ENCODE measurements at places on chromosomes 1 and 21.

GRCh38 chr1:12656575-12656974 lies 12.7 kb downstream of the AADACL4 start:
- no peak for DNase-seq

GRCh38 chr21:42565886-42566523 lies 52.4 kb downstream of the SLC37A1 start:
- no peak for DNase-seq

- no peak for DNase-seq
Measured at GRCh38 chr1:198560161-198560560, 19.7 kb upstream of the ATP6V1G3 start.

DNA sequence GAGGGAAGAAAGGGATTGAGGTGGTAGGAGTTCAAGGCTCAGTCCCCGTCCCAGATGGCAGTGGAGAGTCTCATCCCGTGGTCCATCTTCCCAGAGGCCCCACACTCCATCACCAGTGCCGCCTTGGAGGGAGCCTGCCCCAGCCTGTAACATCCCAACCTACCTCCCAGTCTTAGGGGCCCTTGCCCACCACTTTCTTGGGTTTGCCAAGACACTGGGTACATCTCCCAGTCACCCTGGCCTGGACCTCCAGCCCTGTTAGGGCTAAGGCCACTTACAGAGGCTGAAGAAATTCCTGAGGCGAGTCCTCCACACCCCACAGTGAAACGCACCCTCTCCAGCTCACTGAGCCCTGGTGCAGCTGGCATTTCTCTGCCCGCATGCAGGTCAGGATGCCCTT lies 3.3 kb downstream of the TMEM200B start:
- DNase-seq = no peak

- DNase-seq = peak; percentile 49
Measured at GRCh38 chr1:20322825-20323612, 32.3 kb downstream of the VWA5B1 start.

DNA sequence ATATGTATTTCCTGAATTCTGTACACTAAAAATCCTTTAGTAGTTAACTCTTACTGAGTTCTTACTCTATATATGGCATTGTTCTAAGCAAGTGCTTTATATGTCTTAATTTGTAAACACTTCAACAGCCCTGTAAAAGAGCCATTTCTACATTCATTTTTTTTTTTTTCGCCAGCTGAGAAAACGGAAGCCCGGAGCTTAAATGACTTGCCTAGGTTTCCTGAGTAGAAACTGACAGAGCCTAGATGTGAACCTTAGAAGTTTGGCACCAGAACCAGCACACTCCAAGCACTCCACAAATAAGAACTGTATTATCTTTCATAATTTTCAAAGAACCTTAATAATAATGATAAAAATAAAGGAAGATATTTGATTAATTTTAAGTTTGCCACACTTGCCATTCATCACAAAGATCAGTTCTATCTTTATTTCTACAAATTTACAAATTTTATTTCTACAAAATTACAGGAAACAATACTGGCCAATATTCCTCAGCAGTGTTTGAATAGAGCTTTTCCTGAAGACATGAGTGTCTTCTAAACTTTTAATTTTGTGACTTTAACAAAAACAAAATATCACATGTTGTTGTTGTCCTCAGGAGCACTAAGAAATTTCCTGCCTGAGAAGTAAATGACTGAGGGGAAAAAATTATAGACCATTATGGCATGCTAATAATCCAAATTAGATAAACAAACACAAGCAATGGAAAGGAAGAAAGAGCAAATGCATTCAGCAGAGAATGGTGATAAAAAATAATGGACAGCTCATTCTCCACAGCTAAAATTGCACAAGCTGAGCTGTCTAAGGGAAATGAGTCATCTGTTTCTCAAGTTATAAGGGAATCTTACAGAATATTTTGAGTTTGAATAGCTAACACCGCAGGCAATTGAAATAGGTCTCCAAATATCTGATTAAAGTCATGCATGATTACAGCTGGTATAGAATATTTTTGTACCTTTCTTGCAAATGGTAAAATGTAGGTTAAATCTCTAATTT lies 71.2 kb downstream of the DPYD start:
- no peak for DNase-seq

DNA sequence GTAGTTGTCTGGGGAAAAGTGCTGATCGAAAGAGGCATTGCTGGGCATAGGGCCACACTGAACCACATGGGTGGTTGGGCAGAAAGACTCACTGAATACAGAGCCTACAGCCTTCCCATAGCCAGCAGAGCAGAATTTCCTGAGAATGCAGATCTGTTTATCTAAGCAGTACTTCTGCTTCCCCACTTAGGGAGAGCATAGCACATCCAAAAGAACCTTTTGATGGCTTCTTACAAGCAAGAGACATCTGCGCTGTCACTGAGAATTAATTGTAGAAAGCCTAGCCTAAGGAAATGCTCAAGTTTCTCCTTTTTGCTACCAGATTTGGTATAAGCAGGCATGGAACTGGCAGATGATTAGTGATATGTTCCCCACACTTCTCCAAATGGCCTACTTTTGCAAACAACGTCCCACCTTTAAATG lies 13.0 kb upstream of the KLHDC8A start:
- DNase-seq = no peak

DNA sequence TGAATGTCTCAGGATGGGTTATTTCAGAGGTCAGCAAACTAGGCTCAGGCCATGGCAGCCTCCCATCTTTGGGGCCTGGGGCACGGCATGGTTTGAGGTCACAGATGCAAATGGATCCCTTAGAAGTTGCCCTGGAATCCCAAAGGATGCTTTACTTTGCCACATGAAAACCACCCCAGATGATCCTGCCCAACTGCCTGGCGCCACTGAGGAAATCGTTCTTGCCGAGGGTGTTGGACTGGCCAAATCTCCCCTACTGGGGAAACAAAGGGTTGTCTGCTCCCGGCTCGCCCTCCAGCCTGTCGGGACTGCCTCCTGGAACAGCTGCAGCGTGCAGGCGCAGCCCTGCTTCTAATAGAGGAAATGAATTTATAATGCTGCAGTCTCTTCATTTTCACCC lies 173.0 kb upstream of the LMO4 start:
- DNase-seq = no peak

GRCh38 chr1:18764362-18764761 lies 95.1 kb downstream of the TAS1R2 start:
- no peak for DNase-seq

DNA sequence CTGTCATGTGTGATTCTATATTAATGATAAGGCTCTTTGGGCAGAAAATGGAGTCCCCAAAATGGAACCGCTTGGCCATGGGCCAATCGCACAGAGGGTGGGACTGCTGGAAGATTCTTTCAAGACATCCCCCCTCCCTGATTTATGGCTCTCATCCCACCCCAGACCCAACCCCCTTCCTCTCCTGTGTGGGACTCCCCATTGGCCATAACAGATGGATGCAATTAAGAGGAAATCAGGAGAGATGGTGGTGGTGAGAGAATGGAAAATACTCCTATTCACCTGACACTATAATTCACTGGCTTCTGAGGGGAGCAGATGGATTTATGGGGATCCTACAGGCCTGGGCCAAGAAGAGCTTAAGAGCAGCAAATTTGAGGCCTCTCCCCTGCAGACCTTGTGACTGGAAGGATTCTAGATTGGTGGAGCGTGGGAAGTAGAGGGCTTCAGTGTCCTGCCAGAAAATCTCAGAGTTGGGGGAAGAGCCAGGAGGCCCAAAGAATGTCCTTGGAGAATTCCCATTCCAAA lies 1.7 kb downstream of the IGFN1 start:
- no peak for DNase-seq

DNA sequence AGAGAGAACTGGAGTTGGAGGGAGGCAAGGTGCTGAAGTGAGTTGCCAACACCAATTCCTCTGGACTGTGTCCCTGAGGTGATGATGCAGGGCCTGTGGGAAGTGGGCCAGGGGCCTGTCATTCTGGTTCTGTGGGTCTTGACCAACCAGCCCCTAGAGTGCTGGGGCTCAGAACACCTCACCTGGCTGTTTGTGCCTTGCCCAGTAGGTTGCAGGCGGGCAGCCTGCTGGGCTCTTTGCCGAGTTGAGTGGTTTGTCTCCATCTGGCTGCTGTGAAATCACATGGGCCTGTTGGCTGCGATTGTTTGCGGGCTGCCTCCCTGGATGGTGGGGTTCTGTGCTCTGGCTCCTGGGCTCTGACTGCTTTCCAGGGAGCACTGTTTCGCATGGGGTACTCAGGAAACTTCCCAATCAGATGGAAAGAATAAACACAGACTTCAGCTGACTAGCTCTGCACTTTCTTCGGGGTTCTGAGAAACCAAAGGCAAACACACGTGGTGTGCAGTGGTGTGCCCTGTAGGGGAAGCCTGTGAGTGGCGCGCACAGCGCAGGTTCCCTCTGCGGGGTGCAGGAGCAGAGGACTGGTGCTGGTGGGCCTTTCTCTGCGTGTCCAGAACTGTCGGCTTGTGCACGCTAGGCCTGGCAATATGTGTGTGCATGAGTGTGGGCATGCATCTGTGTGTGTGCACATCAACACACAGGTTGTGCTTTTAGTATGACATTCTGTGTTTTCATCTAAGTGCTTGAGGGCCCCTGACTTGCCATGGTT lies 95.1 kb downstream of the RHOU start:
- DNase-seq = no peak

DNA sequence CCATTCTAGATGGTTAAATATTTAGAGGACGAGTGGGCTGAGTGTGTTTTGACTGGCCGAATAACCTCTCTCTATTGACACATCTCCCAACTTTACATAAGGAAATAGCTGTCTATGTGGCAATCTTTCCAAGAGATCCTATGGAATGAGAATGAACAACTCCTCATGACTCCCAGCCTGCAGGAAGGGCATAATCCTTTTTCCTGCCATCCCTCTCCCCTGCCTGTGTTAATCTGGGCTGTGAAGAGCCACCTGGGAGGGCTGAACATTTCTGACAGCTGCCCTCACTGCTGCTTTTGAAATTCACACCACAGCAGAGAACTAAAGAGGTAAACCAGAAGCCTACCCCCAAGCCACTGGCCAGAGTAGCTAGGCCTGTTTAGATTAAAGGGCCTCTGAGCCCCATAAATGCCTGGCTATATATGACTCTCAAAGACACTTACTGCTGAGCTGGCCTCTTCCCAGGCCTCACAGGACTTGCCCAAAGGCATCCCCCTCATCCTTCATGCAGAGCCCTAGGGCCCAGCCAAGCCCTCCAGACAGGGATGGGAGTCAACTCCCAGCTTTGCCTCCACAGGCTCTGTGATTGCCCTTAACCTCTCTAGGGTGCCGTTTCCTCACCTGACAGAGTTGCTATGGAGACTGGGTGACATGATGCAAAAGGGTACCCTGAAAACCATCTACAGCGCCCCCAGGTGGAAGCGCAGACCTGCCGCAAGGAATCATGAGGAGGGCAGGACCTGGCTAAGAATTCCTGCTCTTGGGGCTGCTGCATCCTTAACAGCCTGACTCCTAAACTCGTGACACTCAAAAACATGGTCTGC lies 42.0 kb upstream of the LDLRAP1 start:
- DNase-seq = peak; percentile 14

DNA sequence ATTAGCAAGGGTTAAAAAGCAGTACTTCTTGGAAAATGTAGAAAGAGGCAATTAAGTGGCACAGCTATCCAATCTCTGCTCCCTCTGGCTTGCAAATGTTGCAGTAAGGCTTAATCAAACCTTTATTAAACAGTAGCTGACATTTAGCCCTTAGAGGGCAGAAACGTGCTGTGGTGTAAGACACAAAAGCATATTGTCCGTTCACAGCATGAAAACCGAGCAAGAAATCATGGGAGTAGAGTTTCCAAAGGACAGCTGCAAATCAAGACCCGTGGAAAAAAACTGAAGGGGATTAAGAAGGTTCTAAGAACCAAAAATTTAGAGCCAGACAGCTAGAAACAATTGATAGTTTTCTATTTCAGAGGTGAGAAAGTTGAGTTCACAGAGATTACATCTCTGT lies 13.1 kb downstream of the ZP4 start:
- DNase-seq = no peak

DNA sequence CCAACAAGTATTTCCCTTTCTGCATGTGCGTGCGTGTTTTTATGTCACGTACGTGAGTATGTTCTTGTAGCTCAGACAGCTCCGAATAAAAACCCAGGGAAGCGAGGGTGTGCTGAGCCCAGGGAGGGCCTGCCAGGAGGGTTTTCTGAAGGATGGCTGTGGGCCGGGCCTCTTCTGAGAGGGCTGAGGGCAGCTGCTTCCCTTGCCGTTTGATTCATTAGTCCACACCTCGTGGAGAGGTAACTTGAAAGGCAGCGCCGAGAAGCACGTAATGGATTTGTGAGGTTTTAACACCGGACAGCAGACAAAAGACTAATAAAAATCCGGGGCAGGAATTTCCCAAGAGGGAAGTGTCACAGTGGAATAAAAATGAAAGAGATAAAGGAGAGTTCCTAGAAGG lies 29.5 kb downstream of the CD247 start:
- DNase-seq = no peak

DNA sequence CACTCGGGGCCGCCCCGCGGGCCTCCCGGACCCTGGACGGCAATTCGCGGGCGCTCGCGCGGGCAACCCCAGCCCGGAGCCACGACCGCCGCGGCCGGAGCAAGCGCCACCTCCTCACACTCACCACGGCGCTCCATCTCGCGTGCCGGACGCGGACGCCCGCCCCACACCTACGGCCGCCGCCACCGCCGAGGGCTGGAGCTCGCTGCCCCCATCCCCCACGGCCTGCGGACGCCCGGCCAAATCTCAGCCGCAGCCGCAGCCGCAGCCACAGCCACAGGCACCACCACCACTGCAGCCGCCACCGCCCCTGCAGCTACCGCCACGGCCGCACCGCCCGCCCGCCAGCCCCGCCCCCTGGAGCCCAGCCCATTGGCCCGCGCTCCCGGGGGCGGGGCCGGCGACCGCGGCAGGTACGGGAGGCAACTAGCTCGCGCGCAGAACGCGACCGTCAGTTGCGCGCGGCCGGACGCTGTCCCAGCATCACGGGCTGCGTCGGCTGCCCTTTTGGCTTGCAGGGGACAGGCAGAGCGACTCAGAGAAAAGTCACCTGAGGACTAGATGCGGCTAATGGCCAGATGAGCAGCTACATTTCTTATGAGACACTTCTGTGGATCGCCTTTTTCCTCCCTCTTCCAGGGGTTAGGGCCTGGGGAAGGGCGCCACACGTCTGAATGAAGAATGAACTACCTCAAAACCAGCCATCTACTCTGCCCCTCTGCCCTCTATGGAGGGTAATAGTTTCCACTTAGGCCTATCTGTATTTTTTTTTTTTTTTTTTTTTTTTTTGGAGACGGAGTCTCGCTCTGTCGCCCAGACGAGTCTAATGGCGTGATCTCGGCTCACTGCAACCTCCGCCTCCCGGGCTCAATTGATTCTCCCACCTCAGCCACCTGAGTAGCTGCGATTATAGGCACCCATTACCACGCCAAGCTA lies at the start of gene ARHGAP29:
Gene ARHGAP29 (minus strand): TSS at position 294 of the 936 bp plus-strand sequence. CDS start 5,973 bp downstream, outside the sequence.
- peak; percentile 19 for DNase-seq

Data from CD4-positive, alpha-beta T cell treated with Interleukin-21 for 1 hour (primary cell).